Muscle of leg (tissue), 16 donors: ENCODE measurements at places on chromosomes 1 and 21. TPM values are rescaled to one million over a fixed set of nuclear protein-coding genes. Genes with fewer than 3 reads are reported as not detected.

OLFML3 gene
- 139 TPM for polyA plus RNA-seq

SOX13 gene
- 14.5 TPM for polyA plus RNA-seq

- DNase-seq = no peak
Observed at GRCh38 chr1:45407629-45408287, 67.5 kb upstream of the MUTYH start.

DNA sequence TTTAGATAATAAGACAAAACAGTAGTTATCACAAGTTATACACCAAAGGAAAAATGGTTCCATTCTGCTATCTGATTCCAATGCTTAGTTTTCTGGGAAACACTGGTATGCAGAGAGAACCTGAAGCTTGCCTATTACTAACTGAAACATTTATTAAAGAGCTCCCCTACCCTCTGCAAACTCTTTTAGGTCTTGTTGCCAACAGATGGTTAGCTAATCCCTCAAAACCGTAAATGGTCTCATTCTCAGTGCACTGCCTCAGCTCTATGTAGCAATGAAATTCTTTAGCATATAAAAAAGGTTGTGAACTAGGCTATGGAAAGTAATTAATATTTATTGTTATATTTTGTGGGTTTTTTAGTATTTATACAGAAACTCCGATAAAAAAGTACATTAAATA is 20.4 kb downstream of the C21orf91 start:
- DNase-seq = peak; percentile 36

DNA sequence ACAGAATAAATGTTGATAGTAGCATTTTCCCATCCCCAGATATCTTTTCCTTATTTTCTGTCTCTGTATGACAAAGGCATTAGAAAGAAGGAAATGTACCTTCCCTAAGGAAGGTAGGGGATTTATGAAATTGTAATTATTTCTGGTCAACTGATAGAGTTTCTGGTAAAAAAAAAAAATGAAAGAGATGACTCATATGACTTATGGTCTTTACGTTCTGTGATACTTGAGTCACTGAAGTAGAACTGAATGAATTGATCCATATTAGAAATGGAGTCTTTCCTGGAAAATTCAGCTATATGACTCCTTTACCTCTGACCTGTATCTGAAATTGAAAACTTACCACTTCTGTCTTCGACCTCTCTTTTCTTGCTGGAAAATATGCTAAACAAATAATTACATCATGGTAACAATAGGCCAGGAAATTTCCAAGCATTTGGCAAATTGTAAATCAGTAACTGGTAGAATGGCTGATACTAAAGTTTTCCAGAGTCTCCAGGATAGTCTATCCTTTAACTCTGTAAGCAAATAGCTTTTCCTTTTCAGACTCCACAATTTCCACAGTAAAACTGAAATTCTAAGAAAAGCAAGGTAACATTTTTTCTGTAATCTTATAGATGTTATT is 364.3 kb upstream of the PTBP2 start:
- peak; percentile 22 for DNase-seq

DNA sequence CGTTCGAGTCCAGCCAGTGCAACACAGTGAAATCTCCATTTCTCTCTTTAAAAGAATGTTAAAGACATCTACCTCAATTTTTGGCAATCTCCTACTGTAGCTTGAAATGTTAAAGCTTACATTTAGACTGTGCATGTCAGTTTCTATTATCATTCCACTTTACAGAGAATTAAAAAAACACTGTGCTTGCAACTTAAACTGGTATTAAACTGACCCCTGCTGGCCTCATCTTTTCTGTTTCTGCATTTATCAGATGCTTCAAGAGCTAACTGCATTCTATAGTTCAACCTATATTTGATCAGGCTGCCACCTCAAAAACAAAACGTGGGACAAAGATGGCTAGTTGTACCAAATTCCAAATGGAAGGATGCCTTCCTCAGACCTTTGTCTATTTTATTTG is 226.5 kb downstream of the SMYD3 start:
- peak; percentile 40 for DNase-seq

PPFIA4 gene
- 31.0 TPM for polyA plus RNA-seq
